ENCODE measurements at places on chromosomes 5 and 9.

DNA sequence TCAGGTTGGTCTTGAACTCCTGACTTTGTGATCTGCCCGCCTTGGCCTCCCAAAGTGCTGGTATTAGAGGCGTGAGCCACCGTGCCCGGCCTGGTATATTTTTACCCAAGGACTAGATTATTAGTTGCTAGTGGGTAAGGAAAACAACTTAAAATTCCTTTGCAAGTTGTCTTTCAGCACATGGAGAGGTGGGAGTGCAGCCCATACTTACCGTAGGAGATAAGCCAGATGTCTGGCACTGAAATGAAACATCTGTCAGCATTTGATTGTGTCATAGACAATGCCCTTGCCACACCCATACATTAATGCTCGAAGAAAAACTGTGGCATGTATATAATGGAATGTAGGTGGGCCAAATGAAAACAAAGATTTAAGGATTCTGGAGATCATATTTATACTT is 36.6 kb upstream of the ANKH start:
- DNase-seq: no peak

GRCh38 chr9:68978501-68978900 is 35.4 kb downstream of the PRKACG start:
- no peak for DNase-seq

- DNase-seq: no peak
Observed at GRCh38 chr9:27042476-27042875, 37.0 kb upstream of the LRRC19 start.

DNA sequence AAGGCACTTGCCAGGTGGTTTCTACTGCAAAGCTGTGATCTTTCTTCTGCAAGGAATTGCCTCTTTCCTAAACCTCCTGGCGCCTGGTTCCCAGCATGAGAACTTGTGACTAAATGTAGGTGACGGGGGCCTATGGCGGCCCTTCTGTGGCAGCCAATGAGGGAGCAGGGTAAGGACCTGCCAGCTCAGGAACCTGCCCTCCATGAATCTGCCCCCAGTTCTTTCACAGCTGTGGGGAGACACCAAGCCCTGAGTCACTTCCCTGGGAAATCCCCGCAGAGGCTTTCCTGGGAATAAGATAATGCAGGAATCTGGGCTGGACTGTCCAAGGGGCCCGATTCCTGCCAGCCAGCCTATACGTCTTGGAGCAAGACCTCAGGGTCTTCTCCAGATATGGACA is 56.7 kb upstream of the CTNNA1 start:
- no peak for DNase-seq

DNA sequence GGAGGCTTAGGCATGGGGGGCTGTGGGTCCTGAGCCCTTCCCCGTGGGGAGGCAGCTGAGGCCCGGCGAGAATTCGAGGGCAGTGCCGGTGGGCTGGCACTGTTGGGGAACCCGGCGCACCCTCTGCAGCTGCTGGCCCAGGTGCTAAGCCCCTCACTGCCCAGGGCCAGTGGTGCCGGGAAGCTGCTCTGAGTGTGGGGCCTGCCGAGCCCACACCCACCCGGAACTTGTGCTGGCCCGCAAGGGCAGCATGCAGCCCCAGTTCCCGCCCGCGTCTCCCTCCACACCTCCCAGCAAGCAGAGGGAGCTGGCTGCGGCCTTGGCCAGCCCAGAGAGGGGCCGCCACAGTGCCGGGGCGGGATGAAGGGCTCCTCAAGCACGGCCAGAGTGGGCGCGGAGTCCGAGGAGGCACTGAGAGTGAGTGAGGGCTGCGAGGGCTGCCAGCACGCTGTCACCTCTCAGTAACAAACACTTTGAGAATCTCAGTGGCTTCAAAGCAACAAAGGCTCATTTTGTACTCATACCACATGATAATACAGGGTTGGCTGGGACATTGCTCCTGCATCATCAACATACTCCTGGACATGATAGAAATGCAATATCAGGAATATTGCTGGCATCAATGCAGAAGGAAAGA is 265.7 kb upstream of the ANKRD55 start:
- DNase-seq: no peak

DNA sequence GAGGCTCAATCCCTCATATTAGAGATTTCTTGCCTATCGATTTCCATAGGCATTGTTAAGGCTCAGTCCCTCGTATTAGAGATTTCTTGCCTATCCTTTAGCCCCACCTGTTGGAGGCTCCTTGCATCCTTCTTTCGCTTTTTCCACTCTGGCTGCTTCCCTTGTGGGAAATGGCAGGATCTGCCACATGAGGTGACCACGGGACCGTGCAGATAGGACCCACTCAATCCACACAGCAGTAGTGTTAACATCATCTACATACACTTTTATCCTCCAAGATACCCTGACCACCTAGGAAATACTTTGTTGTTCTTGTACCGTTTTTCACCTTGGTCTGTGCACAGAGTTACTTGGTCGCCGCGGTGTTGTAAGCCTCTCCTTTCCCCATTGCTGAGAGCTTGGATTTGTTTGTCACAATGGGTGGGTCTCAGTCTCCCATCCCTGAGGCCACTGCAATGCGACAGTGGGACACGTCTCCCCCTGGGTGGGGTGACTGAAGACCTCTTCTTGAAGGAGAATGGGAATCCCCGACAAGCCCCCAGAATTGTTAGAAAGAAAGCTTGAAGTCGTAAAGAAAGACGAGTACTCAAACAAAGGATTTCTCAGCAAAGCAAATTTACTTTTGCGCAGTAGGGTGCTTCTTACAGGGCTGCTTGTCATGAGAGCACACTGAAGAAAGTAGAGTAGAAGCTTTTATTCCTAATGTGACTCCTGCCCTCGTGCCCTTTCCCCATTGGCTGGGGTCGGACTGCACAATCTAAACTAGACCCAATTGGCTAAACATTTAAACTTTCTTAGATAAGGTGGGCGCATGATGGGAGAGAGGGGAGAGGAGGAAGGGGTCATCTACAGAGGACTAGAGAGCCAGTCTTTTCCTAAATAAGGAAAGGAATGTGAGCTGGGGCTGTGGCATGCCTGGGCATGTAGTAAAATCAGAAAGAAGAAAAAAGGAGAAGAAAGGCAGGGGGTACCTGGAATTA is 19.8 kb downstream of the IFT74 start:
- no peak for DNase-seq
